Activated naive CD4-positive, alpha-beta T cell treated with Interleukin-2 at 50 U/mL for 16 hours (primary cell): ENCODE measurements at places on chromosomes 2 and 18.
A peak's percentile ranks its signal among the peaks of the same experiment; 100 is the strongest.

- DNase-seq = no peak
Observed at GRCh38 chr18:44805176-44805575, 124.5 kb downstream of the SETBP1 start.

DNA sequence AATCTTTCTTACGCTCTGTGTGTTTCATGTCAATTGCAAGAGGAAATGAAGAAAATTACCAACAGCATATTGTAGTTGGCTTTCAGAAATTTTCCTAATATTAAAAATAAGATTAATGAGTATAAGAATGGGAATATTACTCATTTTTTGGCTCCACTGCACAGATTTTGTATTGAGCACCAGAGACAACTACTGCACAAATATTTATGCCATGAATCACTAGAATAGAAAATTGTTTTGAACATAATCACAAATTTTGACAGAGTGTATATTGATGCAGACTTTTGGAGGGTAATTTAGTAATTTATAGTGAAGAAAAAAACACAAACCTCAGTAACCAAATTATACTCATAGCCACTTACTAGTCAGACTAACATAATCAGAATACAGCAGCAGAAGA, 118.3 kb downstream of the DOK6 start:
- DNase-seq = no peak

- DNase-seq = no peak
Observed at GRCh38 chr18:45755934-45756333, 32.0 kb downstream of the SLC14A1 start.

GRCh38 chr2:8534729-8535468, 147.0 kb upstream of the ID2 start:
- DNase-seq = no peak

DNA sequence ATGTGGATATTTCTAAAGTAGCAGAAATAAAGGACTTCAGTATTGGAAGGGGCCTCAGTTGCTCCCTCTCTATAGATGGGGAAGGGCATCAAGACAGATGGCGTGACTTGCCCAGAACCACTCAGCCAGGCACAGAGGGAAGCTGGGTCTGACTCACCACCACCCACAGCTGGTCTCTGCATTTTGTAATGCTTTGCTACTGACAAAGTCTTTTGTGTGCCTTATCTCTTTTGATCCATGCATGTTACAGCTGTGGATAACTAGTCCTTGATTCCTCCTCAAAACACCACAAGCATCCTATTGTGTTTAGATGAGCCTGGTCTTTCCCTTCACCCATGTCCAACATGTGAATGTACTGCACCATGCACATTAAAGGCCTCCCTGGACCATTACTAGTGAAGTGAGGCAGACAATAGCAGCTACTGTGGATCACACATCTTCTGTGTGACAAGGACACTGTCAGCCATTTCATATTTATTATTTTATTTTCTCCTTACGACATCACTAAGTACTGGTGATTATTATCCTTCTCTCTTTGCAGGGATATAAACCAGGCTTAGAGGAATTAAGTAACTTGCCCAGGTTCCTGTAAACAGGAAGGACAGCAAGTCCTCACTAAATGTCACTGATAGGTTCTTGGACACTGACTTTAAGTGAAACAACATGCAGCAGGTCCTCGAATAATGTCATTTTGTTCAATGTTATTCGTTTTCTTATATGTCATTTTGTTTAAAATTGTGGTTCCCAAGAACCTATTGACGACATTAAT, 29.6 kb upstream of the IL37 start:
- peak; percentile 48 for DNase-seq
